ENCODE measurements at places on chromosomes 1 and 21.

- no peak for DNase-seq
Observed at GRCh38 chr1:226993814-226994585, 53.9 kb downstream of the COQ8A start.

DNA sequence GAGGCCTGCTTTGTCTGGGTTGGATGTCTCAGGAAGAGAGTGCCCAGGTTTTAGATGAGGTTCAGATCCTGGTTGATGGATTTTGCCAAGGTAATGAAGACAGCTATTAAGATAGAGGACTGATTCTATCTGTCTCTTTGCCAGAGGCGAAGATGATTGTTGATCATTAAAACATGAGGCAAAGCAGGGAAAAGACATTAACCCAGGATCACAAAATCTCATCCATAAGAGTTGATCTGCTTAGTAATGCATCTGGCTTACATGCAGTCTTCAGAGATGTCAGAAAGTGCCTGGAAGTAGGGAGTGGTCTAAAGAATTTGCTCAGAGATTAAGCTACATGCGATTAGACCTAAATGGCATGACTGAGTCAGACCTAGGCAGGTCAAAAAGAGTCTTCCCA is 229.6 kb upstream of the PLD5 start:
- no peak for DNase-seq

- no peak for DNase-seq
Observed at GRCh38 chr1:42739753-42740700, at the start of gene CLDN19. Gene CLDN19, minus strand, starts transcription at chr1:42740236. Its CDS starts 173 bp downstream, at chr1:42740063.

DNA sequence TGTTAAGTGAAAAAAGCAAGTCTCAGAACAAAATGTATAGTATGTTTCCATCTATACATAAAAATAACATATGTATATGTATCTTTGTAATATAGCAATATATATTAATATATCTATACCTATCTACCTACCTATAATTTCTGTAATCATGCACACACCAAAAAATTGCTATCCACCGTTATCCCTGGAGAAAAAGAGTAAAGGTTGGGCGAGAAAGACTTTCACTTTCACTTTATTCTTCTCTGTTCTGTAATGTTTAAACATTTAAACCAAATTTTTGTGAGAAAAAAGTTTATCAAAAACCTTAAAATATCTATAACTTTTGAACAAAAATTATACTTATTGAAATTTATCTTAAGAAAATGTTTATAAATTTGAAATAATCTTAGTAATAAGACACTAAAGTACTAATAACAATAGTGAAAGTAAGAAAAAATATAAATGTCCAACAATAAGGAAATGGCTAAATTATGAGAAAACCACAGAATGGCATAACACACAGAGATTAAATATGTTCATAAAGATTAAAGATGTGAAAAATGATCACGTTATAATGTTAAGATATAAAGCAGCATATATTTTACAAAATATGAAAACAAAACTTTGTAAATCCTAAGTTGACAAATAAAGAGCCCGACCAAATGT is 74.0 kb upstream of the LRRC53 start:
- DNase-seq = no peak

GRCh38 chr1:182149411-182149965 is 88.0 kb upstream of the ZNF648 start:
- DNase-seq = no peak

DNA sequence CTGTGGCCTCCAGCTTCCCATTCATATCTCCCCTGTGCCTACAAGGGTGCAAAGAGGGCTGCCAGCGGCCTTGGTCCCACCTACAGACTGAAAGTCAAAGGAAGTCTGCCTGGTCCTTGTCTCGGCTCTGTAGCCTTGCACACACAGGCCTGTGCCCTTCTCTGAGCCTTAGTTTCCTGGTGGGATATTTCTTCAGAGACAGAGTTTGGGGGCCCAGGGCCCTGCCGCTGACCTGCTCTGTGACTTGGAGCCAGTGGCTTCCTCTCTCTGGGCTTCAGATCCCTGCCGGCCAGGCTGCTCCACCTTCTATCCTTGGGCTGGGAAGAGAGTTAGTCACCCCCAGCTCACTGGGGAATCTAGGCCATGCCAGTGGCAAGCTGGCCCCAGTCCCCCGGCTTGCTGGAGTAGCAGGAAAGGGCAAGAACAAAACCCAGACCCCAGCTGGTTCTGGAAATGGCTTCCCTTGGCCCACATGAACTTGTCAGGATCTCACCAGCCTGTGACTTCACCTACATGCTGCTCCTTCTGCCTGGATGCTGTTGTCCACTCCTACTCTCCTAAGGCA is 1.0 kb upstream of the TMEM61 start:
- no peak for DNase-seq

DNA sequence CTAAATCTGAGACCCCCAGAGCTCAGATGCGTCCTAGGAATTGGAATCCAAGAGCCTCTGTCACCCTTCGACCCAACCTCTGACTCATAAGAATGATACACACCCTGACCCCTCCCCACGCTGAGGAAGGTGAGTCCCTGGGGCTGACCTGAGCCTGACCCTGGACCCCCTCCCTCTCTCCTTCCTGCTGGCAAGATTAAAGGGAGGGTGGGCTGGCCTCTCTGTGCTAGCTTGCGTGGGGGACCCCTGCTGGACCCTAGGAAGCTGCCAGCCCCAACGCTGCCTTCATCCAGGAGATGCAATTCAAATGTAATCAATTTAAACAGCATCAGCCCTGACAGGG is 627 bp downstream of the PLEKHA6 start:
- DNase-seq = no peak

GRCh38 chr1:201903135-201903534 is 14.4 kb downstream of the SHISA4 start:
- no peak for DNase-seq

- no peak for DNase-seq
Observed at GRCh38 chr1:81800695-81801650, at the start of gene ADGRL2. Gene ADGRL2, plus strand, starts transcription at chr1:81800934. Its CDS starts 36,051 bp downstream, at chr1:81836985.

GRCh38 chr1:4595341-4596225 is 58.8 kb upstream of the AJAP1 start:
- DNase-seq = no peak

DNA sequence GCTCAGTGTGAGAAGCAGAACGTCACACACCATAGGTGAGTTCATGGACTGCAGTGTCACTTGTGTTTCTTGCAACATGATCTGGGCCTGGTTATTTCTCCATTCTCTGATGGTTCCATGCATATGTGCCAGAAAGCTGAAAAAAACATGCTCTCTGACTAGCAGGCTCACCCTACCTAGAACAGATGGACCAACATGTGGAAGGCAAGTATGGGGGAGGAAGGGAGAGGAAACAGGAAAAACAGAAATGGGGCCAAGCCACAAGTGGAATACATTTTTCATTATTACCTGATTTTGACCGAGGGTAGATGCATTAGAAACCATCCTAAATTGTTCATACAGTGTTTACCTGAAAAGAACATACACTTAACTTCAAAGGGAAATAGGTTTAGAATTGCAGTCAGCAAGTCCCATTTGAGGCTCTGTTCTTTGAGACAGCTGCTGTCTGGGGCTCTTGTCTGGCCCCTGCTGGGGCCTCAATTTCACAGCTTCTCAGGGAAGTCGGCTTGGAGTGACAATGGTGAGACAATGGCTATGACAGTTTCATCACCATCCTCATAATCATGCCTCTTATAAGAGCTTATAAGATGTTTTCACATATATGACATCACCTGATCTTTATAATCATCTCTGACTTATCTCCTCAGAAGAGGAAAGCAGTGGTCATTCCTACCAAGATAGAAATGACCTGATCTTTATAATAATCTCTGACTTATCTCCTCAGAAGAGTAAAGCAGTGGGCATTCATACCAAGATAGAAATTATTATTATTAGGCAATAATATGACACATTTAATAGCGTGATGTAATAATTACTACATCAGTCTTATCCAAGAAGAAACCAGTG is 327.3 kb downstream of the SIPA1L2 start:
- DNase-seq = no peak

Measured in cerebellar nuclear complex (tissue), 1 donor.